ENCODE measurements at places on chromosomes 6 and 20.

DNA sequence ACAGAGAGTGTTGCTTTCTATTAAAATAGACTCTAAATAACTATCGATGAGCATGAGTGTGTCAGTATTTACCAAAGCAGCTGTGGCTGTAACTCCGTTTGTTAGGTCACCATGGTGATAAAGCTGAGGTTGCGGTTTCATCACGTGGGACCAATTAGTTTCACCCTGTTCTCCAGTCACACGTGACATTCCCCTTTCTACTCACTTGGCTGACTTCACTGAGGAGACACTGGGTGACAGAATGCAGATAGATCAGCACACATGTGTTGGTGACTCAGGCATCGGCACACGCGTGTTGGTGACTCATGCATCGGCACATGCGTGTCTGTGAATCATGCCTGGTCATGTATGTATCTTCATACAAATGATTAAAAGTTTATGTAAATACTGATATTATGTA lies 285.4 kb downstream of the THBS2 start:
- no peak for DNase-seq

DNA sequence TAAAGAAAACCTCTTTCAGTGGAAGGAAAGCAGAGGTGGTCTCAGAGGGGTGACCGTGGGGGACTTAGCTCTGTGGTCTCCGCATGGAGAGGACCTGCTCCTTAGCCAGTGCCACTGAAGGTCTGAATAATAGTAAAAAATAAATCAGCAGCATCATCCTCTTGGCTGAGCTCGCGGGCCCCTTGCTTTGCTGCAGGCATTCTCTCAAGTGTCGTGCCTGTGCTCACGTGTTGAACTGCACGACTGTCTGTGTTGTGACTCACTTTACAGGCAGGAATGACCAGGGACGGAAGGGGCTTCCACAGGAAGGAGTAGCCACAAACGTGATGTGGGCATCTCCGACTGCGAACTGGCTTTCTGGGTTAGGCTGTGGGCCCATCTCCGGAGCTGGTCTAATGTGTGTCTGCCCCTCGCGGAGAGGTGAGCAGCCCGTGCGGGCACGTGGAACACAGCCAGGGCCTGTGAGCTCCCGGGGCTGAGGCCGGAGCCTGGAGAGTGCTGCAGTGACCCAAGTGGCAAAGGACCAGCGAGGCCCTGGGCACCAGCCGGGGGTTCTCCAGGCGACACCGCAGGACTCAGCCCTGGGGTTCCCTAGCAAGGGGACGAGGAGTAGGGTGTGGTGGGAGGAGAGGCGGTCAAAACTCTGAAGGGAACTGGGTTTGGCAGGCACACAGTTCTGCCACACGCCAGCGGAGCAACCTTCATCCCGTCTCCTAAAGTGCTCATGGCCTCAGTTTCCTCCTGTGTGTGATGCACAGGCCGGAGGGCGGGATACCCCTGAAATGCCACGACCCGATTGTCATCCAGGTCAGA lies 89.2 kb downstream of the RAMACL start:
- no peak for DNase-seq

DNA sequence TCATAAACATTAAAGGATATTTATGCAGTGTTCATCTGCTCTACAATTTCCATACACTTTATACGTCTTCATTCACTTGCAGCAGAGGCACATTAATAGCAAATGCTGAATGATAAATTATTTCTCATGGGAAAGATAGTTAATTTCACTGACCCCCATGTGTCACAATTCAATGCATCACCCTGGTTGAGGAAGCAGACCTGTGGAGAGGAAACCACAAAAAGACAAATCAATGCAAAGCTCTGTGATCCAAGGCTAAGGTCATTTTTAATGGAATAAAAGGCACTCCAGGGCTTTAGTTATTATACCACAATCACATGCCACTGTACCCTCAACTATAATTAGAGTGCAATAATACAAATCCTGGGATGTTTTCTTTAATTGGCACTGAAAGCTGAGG lies 40.3 kb upstream of the TENT5A start:
- DNase-seq = no peak

- no peak for DNase-seq
Observed at GRCh38 chr6:1334684-1335083, 22.8 kb downstream of the FOXQ1 start.

GRCh38 chr6:5163247-5163646 lies 78.1 kb downstream of the PPP1R3G start:
- no peak for DNase-seq

All from activated CD4-positive, alpha-beta T cell treated with anti-CD3 and anti-CD28 coated beads for 4 hours (primary cell).